ENCODE measurements at places on chromosomes 7 and 10.

- no peak for DNase-seq
Measured at GRCh38 chr7:44394636-44395035, 69.2 kb upstream of the CAMK2B start.

- no peak for DNase-seq
Measured at GRCh38 chr10:131571346-131571745, 259.8 kb upstream of the TCERG1L start.

DNA sequence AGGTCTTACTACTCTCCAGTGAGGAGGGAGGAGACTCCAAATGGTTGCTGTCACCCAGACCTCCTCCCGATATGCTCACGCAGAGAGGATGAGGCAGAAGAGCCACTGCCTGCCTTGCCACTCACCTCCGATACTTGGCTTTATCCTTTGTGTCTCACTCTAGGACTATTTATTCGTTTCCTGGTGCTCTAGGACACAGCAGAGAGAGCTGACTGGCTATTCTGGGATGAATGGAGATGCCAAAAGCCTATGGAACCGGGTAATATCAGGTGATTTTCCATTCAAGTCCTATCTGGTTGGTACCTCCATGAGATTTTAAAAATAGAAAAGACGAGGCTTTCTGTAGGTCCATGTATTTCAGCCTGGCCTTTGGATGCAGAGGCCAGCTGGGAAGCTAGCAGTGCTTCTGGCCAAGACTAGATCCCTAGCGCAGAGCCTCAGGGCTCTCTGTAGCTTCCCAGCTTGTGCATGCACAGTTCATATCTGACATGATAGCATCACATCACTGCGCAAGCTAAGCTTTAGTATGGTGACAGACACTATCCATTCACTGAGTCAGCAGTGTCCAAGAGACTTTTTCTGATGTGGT, 239.0 kb upstream of the ANKRD30A start:
- no peak for DNase-seq

- no peak for DNase-seq
Measured at GRCh38 chr10:112959207-112959838, 9.3 kb downstream of the TCF7L2 start.

GRCh38 chr10:4046030-4046429, 261.0 kb upstream of the KLF6 start:
- no peak for DNase-seq

DNA sequence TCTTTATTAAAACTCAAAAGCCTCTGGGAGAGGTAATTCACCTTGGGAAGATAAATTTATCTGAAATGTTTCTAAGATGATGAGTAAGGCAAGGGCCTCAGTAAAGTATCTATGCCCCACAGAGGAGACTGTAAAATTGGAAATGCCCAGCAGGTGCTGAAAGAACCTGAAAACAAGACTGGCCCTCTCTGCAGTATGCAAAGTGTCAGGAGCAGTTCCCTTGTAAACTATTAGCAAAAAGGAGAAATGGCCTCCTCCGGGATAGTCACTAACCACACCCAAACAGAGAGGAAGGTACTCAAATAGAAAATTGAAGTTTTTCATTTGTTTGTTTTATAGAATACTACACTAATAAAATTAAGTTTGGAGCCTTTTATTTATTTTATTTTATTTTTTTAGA, 81.2 kb downstream of the FZD1 start:
- no peak for DNase-seq

GRCh38 chr10:71804077-71804476, 30.8 kb upstream of the VSIR start:
- DNase-seq, result no peak

GRCh38 chr10:52128056-52128683, 185.9 kb upstream of the DKK1 start:
- DNase-seq, result no peak

DNA sequence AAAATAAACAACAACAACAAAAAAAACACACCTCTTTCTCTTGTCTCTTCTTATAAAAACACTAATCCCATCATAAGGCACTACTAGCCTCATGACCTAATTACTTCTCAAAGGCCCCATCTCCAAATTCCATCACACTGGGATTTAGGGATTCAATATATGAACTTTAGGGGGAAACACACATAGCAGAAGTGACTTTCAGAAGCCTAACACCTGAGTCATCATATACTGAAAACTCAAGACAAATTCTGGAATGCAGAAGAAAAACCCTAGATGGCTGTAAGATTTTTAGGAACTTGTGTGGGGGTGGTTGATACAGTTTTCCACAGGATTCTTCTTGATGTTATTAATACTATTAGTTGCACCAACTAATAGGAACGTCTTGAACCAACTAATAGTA, 33.7 kb upstream of the CSTF2T start:
- DNase-seq, result no peak

DNA sequence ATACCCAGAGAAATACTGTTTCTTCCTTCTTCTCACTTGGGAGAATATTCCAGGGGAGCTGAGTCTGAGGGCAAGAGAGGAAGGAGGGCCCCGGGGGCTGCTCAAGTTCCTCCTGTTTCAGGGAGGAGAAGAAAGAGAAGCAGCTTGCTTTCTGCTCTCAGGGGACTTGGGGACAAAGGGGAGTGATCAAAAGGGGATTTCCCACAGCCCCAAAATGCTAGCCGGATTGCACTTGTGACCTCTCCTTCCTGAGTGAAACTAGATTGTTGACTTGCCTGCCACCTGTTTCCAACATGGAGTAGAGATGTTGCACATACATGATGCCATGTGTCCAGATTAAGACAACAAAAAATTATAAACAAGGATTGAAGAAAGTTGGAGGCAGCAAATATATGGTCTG, 28.7 kb upstream of the PDCD4 start:
- no peak for DNase-seq

DNA sequence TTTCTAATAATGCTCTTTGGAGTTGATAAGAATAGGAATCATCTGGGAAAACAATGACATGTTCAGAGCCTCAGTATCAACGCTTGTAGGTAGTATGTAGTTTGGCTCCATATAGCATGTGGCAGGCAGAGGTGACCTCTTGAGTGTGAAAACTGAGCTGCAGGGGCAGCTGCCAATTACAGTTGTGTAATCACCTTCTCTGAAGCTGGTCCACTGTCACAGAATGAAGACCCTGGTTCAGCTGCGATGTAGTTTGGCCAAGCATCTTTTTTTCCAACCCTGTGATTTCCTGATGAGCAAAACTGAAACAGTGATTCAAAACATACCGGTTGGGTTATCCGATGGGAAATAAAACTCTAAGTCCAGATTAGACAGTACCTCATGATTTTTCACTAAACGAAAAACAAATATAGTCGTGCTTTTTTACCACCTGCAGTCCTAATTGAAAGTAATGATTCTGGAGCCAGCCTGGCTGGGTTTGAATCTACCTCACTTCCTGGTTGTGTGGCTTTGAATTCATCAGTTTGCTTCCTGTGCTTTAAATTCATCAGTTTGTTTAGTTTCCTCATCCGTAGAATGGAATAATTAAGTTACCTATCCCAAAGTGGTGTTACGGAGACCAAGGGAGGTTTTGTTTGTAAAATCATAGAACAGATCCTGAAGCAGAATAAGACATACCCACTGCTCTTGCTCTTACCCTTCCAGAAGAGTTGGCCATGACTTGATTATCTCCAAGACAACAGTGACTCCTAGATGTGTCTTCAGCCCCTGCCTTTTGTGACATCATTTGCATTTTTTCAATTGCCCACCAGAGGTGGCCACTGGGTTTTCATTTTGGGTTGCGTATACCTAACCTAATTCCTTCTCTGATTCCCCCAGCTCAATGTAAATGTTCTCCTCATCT, 87.4 kb downstream of the CELF2 start:
- no peak for DNase-seq

- DNase-seq, result no peak
Measured at GRCh38 chr10:12769323-12770044, 232.0 kb downstream of the CCDC3 start.

GRCh38 chr7:152544481-152544927, 108.7 kb upstream of the KMT2C start:
- no peak for DNase-seq

- no peak for DNase-seq
Measured at GRCh38 chr7:47416492-47417480, 165.1 kb downstream of the TNS3 start.

- no peak for DNase-seq
Measured at GRCh38 chr7:38452681-38453108, 178.5 kb downstream of the AMPH start.

GRCh38 chr10:96122824-96123223, 7.3 kb upstream of the ZNF518A start:
- DNase-seq, result no peak

DNA sequence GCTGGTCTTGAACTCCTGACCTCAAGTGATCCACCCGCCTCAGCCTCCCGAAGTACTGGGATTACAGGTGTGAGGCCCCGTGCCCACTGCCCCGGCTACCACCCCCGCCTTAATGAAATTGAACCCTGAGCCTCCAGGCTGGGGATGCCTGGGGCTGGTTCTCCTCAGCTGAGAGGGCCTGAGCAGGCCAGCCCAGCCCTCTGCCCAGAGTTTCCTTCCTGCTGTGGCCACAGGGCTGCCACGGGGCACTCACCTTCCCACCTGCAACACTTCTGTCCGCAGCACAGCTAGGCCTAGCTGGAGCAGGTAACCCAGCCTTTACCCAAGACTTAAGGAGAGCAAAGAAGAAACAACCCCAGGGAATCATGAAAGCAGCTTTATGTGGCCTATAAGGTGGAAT, 78.1 kb upstream of the ANLN start:
- no peak for DNase-seq

DNA sequence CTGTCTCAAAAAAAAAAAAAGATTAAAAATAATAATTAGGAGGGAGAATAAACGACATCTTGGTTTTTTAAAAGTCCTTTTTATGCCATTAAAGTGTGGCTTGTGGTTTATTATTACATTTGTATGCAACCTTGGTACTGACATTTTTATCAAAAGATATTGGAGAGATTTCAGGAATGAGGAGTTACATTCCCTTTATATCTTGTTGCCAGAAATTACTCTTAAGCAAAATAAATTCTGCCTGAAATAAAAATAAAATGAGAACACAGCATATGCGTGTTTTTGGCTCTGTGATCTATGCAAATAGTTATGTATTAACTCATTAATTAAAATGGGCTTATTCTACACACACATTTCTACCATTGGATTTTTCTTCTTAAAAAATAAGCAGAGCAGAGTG, 202.4 kb downstream of the BICC1 start:
- no peak for DNase-seq

- DNase-seq, result no peak
Measured at GRCh38 chr10:82463614-82464013, 588.6 kb downstream of the NRG3 start.

GRCh38 chr7:25087855-25088254, 37.2 kb downstream of the CYCS start:
- DNase-seq, result no peak

GRCh38 chr7:79425665-79426064, 27.8 kb downstream of the MAGI2 start:
- no peak for DNase-seq

DNA sequence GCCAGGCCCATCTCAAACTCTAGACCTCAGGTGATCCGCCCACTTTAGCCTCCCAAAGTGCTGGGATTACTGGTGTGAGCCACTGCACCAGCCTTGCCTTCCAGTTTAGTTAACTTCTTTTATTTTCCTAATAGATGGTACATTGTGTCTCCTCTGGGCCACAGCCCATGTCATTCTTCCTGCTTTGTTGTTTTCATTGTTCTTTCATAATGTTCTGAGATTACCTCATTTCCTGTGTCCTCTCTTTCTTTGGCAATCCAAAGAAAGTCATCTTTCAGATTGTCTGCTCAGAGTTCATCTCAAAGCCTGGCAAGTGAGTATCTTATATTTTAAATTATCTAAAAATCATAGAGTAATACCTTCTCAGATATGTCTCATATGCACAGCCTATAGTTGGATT, at the start of gene OLAH:
Gene OLAH, plus strand, starts transcription at position 270 of the 400 bp plus-strand sequence. CDS start 3,346 bp downstream, outside the sequence.
- no peak for DNase-seq

- DNase-seq, result no peak
Measured at GRCh38 chr7:18191341-18191740, 163.7 kb upstream of the PRPS1L1 start.

GRCh38 chr7:109387530-109387929, 817.9 kb downstream of the DNAJB9 start:
- DNase-seq, result no peak

- no peak for DNase-seq
Measured at GRCh38 chr10:132069849-132070182, 4.1 kb downstream of the JAKMIP3 start.

DNA sequence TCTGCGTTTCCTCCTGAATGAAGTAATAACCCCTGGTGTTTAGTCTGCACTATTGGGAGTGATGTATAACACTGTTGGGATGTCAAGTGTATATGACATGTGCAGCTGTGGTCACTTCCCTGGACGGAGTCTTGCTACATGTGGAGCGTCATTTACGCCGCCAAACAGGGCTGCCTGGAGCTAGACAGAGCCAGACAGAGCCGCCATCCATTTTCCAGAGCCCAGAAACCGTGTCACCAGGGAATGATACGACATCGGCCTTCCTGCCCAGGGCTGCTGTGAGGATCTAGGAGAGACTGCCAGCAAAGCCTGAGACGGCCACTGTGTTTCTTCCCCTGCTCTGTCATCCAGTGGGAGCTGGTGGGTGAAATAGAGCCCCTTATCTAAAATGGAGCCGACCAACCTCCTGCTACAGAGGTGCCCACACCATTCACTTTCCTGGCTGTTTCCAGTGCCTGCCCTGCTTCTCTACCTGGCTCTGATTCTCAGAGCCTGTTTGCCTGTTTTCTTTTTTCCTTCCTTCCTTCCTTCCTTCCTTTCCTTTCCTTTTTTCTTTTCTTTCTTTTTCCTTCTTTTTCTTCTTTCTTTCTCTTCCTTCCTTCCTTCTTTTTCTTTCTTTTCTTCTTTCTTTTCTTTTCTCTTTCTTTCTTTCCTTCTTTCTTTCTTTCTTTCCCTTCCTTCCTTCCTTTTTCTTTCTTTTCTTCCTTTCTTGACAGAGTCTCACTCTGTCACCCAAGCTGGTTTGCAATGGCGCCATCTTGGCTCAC, 13.3 kb upstream of the FGFR2 start:
- no peak for DNase-seq

DNA sequence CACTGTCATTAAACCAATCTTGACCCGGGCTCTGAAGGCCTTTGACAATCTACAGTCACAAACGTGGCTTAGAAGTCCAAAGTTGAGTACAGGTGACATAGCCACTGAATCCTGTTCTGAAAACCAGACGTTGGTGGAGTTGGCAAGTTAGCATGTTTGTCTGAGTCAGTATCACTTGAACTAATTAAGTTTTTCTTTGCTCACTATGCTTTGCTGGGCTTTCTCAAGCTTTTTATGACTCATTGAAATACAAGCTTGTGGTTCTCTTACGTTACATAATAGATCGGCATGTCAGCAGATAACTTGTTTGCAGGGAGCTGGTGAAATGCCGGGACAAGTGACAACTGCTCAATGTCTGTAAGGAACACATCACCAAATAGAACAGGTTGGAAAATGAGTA, 53.8 kb downstream of the ARL5B start:
- DNase-seq, result no peak

- no peak for DNase-seq
Measured at GRCh38 chr7:101386558-101387231, 24.0 kb downstream of the COL26A1 start.

- DNase-seq, result no peak
Measured at GRCh38 chr7:52940481-52940880, 95.0 kb upstream of the POM121L12 start.

- DNase-seq, result peak; percentile 1
Measured at GRCh38 chr7:72538856-72539255, 126.7 kb upstream of the CALN1 start.

GRCh38 chr7:70752794-70753241, 379.1 kb upstream of the GALNT17 start:
- no peak for DNase-seq

All from occipital lobe (tissue), 3 donors.